ENCODE measurements at places on chromosomes 3 and 15.

DNA sequence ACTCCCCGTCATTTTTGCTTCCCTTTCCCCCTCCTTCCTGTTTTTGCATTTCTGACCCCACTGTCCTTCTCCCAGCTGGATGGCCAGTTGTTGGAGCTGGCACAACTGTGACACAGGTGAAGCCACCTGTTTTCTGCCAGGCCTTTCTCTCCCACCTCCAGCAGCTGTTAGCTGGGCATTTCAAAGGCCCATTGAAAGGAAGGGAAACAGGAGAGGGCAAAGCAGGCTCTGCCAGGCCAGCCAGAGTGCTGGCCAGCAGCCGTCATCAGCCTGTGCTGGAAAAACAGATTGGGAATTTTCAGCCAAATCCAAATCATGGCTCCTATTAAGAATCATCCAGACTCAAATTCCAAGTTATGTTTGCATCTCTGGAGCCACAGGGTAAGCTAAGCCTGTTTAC, 155.2 kb upstream of the C2CD4B start:
- DNase-seq: no peak

DNA sequence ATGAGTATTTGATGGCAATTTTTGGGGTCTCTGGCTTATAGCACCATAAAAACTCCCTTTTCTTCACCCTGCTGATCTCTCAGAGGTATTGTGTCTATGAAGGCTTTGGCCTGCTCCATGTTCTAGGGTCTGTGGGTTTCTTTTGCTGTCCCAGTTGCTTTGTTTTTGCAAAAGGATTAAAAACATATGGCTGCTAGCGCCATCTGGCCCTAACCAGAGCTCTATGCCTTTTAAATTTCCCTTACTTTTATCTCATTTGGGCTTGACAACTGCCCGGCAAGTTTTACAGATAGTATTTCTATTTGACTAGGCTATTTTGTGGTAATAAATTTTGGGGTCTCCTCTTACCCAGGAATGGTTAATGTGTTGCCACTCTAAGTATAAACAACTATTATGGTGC, 6.4 kb upstream of the GHRL start:
- DNase-seq: no peak

DNA sequence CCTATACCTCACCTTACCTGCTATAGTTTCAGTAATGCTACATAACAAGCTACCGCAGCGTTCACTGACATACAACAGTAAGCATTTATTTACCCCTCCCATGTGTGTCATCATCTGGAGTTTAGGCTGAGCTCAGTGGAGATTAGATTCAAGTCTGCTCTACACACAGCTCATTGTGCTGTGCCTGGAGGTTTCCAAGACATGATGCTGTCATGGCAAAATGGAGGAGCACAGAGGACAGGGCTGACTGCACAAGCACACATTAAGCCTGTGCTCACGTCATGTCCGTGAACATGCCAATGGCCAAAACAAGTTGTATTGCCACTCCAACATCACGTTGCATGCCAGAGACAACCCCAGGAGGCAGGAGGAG, 333.8 kb upstream of the TRIM42 start:
- DNase-seq: no peak

DNA sequence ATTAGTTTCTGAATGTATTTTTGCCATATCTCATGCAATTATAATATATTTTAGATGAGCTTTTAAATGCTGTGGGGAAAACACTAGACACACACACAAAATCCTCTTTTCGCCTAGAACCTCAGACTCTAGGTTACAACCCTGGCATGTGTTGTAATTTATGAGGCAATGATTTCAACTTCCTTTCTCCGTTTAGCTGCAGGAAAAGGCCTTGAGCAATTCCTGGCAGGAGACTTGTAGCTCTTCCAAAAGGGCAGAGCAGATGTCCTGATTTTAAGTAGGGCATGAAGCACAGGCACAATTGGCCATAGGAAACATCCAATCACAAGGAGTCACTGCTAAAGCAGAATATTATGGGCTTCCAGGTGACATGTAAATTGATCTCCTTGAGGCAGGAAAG, 82.0 kb downstream of the GPR156 start:
- no peak for DNase-seq

DNA sequence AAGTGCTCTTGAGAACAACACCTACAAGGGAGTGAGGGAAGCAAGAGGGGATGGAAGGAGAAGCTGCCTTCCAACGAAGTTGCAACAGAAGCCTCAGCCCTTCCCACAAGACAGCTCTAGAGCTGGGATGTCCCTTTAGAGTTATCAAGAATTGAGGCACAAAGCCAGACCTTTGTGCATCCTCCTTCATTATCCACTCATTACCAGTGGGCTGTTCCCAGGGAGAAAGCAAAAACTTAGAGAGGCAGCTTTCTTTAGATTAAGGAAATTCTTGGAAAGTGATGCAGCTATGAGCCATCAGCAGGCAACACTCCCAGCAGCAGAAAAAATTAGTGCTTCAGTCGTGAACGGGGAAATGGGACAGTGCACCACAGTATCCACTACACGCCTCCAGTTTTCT, 10.6 kb upstream of the CD96 start:
- DNase-seq: no peak

DNA sequence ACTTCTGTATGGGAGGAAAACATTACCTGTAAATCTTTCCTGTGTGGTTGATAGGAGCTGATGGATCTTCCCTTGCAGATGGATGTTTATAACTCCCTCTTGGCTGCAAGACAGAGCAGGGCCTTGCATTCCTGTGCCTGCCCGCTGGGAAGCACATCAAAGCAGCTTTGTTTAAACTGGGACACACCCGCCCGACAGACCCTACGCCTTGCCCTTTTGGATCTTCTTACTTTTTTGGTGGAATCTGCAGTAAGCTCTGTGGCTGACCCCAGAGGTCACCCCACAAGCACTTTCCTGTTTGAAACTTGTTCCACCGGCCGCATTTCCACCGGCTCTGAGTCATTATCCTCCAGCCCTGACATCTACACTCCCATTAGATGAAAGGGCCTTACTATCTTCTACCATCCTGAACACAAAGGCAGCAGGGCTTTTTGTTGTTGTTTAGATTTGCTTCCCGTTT, 244.1 kb upstream of the STT3B start:
- no peak for DNase-seq

DNA sequence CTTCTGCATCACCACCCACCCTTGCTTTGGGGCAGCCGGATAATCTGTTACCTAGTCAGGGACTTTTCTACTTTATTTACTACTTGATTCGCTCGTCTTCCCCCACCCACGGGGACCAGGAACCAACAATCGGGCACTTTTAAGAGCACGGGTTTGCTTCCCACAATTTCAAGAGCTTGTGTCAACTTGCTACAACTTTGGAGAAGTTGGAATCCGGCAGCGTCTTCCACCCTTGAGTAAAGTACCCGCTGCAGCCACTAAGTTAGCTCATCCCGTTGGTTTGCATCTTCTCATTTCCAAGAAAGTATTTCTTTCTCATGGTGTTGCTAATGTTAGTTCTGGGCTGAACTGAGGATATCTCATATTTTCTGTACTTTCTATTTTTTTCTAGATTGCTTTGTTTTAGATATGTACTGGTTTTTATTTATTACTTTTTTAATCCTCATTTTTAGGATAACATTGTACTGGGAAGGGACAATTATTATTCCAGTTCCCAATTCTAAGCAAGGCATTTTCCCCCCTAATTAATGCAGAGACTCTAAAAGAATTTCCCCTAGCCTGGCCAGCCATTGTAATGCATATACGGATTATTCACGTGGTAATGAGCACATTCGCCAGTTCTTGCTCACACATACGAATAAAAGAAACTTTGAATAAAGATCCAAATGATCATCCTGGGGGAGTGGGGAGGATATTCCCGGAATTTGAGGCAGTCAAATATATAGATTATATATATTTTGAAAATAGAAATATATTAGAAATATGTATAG, 4.0 kb downstream of the SOX2 start:
- no peak for DNase-seq

DNA sequence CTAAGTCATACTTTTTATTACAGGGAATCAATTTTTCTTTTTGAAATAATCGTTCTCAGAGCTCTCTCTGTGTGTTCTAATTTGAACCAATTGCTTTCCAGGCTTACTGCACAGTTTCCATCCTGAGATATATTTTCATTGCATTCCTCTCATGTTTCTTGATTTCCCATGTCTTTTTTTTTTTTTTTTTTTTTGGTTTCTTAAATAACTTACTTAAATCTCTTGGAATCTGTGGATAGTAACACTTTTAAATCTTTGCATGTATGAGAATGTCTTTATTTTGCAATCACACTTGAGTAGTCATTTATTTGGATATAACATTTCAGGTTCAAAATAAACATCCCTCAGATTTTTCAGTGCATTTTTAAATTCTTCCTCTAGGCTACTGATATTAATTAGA, 14.5 kb upstream of the ABTB1 start:
- no peak for DNase-seq

DNA sequence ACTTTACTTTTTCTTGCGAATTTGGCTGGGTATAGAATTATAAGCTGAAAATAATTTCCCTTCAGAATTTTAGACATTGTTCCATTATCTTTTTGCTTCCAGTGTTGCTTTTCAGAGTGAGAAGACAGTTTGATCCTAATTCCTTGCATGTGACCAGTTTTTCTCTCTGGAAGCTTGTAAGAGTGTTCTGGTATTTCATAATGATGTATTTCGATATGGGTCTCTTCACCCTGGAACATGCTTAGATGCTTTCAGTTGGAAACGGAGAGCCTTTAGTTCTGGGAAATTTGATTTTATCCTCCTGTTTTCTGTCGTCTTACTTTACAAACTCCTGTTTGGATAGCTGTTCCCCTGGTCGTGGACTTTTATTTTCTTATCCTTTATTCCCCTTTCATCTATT, 13.9 kb downstream of the ALPK3 start:
- no peak for DNase-seq

DNA sequence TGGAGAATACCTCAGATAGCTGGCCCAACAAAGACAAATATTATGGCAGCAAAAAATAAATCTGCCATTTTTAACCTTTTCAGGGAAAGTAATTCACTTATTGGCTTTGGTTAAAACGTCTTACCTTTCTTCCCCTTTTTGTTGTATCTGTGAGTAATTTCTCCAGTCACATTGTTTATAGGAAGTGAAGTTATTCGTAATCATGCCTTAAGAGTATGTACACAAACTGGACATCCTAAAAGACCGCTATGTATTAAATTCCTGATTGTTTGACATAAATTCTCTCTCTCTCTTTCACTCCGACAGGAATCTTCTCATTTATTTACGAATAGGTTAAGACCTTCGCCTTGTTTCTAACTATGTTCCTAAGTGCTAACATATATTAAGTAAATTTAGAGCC, 474.0 kb downstream of the MECOM start:
- no peak for DNase-seq

- DNase-seq: no peak
These were observed 117.5 kb upstream of the PTPRG start for GRCh38 chr3:61443886-61444285.

- no peak for DNase-seq
These were observed 16.3 kb upstream of the LMCD1 start for GRCh38 chr3:8485141-8485870.

DNA sequence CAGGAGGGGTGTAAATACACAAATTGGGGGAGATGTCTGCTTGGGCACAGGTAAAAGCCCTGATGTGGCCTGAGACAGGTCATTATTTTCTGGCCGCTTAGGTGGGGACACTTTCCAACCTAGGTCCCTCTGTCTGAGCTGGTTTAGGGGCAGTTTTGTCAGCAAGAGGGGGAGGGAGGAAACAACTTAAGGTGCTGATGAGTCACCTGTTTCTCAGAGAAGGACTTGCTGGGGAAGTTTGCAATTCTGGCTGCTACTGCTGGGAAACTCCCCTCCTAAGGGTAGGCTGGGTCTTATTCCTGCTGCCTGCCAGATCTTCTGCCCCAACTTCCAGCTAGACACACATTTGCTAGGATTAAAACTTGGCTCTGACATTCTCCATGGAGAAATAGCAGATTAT, 4.8 kb upstream of the RHOV start:
- no peak for DNase-seq

- no peak for DNase-seq
These were observed 129.0 kb downstream of the SERPINI1 start for GRCh38 chr3:167864552-167864874.

DNA sequence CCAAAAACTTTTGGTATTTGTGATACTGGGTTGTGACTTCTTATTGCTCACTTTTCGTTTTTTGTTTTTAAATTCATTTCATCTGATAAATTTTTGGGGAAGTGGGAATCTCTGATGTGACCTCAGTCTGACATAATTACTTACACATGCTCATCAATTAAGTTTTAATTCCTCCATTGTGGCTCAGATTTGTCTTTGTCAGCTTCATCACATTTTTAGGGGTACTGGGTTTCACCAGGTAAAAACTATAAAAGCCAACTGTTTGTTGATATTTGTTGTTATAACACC, 425.3 kb upstream of the TGFBR2 start:
- DNase-seq: no peak

DNA sequence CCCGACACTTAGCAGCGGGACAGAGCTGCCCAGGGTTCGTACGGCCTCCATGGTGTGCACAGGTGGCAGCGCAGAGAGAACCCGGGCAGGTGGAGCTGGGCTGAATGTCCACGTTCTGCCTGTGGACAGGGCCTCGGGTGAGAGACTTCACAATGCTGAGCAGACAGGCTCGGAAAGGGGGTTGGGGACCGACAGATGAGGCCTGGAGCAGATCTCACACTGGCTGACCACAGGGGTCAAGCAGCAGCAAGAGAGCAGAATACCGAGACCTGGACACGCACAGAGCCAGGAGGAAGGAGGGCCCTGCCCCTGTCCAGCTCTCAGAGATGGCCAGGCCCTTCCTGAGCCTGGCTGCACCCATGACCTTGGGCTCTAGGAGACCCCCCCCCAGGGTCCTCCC, 83.0 kb downstream of the VGLL4 start:
- no peak for DNase-seq

DNA sequence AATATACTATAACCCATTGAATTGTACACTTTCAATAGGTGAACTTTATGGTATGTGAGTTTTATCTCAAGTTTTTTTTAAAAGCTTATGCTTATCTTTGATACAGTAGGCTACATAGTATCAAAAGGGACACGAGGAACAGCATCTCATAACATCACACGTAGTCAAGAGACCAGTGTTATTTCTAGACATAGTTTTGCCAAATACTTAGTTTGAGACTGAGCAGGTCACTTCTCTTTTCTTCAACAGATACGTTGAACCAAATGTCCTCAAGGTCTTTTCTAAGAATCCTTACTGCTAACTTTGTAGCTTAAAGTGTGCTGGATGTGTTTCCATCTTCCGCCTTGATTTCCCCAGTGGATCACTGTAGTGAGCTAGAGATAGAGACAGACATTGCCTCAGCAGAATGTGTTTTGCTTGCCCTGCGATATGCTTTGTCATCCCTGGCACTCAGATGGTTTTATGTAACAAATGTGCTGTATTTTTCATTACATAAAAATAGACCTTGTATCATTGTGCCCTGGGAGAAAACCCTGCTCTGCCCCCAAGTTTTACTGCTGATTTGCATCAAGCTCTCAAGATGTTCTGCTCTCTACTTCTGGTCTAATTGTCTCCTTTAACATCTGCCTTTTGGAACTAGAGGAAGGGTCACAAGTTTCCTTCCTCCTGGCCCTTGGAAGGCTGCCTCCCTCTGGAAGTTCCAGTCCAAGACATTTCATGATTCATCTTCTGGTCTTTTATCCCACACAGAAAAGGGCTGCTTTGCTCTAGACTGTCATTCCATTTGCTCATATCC, 426.4 kb upstream of the RGMA start:
- no peak for DNase-seq
